ENCODE measurements at places on chromosomes 2 and 18.

DNA sequence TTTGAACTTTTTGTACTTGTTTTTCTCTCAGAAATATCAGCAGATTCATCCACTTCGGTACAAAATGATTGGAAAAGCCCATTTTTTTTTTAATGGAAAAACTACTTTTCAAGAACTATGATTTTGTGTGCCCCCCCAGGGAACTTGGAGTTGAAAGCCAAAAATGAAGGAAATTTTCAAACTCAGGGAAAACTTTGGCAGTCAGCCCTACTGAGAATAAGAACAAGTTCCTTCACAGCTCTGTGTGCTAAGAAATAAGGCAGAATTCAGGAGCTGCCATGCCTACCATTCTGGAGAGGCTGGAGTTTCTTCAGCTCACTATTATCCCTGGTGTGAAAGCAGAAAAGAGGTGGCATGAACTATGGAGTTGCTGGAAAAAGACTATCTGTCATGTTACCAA lies 226.0 kb upstream of the SLC35G4 start:
- no peak for DNase-seq

DNA sequence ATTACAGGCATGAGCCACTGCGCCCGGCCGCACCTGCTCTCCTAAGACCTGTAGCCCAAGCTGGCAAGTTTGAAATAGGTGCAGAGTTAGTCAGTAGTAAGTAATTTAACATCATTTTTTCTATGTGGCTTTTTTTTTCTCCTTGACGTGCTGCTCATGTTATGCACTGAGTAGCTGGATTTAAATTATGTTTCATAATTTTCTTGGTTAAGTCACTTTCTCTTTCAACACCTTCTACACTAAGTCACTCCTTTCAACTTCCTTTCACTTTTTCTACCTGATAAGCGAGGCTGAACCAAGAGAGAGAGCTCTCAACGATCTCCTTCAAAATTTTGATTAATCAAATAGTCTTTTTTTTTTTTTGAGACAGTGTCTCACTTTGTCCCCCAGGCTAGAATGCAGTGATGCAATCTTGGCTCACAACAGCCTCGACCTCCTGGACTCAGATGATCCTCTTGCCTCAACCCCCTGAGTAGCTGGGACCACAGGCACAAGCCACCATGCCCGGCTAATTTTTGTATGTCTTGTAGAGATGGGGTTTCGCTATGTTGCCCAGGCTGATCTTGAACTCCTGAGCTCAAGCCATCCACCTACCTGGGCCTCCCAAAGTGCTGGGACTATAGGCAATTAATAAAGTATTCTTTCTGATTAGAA lies 13.1 kb downstream of the CASP8 start:
- DNase-seq, result no peak

DNA sequence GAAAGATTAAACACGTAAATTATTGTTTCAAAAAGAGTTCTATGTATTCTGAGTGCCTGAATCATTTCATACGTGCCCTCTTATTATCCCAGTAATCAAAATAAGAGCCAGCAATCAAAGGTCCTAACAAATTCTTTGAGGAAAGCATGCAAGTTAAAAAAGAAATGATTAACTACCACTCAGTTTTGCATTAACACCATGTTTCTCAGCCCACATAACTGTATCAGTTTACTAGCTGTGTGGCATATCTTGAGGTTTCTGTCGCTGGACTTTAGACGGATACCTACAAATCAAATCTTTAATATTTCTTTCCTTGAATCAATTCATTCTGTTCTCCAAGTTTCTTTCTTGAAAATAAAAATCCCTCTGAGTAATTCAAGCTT lies 668.9 kb upstream of the CHAC2 start:
- no peak for DNase-seq

- DNase-seq, result no peak
Measured at GRCh38 chr18:44689736-44690135, 9.0 kb downstream of the SETBP1 start.

DNA sequence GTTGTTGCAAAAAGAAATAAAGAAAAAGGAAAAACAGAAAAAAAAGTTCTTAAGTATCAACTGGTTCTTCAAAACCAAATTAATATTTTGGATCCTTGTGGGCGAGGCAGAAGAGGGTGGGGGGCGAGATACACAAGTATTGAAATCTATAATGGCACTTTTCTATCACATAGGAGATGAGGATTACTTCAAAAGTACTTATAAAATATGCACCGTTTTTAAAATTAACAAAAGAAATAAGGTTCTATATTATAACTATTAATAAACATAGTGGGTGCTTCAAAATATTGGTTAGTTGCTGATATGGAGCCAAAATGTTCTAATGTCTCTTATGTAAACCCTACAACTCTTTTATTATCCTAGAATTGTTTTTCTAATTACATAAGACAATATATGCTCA lies 2.1 kb downstream of the FECH start:
- DNase-seq, result no peak

DNA sequence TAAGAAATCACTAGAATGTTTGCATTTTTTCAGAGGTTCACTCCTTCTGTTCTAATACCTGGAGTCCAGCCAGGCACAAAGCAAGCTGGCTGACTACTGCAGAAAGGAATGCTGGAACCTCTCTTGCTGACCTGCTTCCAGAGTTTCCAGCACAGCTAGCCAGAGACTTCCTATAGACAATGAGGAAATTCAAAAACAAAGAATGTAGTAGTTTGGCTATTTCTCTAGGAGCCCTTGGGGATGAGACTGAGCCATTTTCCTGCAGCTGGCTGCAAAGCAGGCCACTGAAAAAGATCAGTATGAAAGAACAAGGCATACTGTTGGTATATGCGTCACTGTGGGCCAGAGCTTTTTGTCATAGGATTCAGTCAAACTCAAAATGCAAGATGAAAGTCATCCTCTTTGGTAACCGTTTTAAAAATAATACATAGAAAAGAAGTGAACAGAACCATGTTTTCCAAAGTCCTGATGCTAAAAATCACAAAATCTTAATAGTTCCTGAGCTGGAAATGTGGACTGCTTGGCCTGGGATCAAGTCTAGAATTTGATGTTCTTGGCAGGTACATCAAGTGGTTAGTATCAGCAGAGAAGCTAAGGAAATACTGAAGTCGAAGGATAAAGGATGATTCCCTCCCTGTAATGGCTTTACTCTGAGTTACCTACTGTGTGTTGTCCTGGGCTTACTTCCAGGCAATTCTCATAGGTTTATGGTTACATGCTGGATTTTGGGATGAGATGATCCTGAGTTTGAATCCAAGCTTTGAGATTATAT lies 9.0 kb upstream of the DSEL start:
- peak; percentile 95 for DNase-seq

- no peak for DNase-seq
Measured at GRCh38 chr2:45794134-45794617, 142.7 kb downstream of the PRKCE start.

DNA sequence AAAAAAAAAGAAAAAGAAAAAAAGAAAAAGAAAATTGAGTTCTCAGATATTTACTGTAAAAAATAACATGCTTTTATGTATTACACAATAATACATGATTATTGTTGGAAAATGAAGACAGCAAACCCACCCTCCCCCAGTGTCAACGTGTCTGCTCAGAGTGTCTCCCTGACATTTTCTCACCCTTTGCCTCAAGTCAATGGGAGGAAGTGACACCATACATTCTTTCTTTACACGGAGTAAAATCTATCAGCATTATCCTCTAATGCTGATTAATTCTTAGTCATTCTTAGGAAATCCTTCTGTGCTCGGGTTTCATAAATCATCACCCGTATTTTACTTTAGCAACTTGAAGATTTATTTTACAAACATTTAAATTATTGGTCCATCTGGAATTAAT lies 32.0 kb downstream of the CTAGE1 start:
- DNase-seq, result peak; percentile 64

DNA sequence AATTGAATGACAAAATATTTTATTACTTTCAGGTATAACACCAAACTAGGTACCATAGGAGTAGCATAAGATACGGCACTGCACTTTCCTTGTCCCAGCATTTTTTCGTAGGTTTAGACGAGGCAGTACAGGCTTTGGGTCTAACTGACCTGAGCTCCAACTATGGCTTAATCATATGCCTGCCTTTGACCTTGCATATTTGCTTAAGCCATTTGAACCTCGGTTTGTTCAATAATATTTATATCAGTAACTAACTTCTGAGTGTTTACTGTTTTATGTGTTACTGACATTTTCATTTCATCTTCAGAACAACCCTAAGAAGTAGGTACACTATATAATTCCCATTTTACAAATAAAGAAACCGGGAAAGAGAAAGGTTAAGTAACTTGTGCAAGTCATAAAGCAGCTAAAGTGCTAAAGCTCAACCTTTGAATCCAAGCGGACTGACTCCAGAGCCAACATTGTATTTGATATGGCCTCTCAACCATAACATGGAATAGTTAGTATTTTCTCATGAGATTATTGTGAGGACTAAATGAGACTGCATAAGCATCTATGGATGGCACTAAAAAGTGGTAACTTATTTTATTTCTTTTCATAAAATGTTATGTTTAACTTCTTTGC lies 104.0 kb downstream of the R3HDM1 start:
- DNase-seq, result no peak
